ENCODE measurements at places on chromosomes 7 and 10. TPM values are rescaled to one million over a fixed set of nuclear protein-coding genes. Genes with fewer than 3 reads are reported as not detected.

The CTAGE8 gene
- 0.80 TPM for total RNA-seq

The RBM48 gene
- 17.3 TPM for total RNA-seq

DNA sequence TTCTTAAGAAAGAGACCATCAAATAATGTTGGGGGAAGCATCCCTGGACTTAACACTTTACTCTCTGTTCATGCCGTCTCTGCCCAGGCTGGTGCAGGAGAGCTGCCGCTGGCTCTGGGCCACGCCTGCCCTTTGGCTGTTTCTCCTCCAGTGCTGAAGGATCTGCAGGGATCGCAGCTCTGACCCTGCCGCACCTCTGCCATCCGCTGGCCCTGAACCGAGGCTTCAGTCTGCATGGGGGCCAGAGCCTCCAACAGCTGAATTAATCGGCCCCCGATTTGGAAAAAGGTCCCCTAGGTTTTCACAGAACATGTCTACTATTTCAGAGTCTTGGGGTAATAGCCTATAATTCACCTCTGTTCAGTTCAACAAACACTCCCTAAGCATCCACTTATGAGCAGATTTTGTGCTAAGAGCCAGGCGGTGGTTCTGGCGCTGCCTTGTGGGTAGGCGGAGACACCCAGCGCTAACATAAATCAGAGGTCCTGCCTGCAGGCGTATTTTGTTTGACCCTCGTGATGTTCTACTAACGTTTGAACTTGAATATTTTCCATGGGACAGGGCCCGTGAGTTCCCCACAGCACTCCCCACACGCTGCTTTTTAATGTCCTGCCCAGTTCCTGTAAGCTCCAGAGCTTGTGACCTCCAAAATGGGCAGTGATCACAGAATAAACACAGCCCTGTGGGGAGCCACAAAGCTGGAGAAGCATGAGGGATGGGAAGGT is 99.0 kb downstream of the DYNC2I1 start:
- no peak for DNase-seq

DNA sequence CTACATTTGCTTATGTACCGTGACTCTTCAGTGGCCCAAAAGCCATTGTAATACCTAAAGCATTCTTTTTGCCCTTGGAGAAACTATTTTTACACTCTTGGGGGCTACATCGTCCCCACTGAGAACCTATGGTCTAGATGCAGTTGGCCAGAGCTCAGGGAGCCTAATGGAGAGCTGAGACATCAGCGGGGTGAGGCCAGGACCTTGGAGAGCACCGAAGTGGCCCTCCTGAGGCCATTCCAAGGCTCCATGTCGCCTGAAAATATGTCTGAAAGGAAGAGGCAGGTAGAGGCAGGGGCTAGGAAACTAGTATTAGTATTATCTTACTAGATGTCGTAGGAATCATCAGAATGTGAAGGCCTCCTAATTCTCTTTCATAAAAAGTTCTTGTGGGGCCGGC is 4.9 kb downstream of the PKD2L1 start:
- peak; percentile 59 for DNase-seq

GRCh38 chr7:6403907-6404306 is 43.8 kb downstream of the DAGLB start:
- DNase-seq, result no peak

- no peak for DNase-seq
Measured at GRCh38 chr7:40498924-40499510, 364.2 kb downstream of the SUGCT start.

DNA sequence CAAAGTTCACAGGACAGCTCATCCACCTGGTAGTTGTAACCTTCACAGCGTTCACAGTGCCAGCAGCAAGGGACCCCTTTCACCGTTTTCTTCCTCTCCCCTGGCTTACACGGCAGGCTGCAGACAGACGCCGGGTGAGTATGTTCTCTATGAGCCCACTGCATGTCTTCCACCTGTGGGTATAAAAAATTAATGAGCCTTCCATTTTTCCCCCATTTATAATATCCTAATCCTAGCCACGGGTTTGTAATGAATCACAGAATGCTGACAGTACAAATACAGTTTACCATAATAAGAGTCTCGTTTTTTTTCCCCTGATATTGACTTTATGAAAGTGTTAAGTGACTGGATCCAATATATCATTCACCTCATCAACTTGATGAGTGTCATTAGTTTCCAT is 719.0 kb downstream of the GRM8 start:
- DNase-seq, result no peak

DNA sequence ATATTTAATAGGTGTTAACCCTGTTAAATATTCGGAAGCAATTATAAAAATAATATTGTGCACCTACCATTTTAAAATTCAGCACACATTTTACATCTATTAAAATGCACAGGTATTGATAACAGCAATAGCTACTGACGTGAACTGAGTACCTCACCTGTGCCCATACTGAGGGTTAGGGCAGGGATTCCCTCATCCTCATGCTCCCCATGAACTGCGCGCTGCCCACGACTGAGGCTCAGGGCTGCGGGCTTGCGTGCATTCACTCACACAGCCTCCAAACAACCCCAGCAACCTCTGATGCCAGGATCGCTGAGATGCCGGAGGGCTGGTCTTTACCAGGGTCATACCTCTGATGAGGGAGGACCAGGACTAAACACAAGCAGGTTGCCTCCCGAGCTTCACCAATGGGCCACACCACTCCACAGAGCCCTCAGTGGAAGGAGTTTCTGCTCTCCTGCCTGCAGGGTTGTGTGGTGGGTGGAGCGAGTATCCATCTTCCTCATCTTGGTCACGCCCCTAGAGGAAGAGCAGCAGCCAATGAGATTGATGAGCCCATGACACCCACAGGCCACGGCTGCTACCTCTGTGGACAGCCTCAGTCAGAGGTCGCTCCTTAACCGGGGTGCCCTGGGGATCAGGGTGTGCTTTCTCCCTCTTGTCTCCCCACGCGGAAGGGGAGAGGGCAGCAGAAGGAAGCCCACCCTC is 478.3 kb downstream of the TNS3 start:
- DNase-seq, result no peak

DNA sequence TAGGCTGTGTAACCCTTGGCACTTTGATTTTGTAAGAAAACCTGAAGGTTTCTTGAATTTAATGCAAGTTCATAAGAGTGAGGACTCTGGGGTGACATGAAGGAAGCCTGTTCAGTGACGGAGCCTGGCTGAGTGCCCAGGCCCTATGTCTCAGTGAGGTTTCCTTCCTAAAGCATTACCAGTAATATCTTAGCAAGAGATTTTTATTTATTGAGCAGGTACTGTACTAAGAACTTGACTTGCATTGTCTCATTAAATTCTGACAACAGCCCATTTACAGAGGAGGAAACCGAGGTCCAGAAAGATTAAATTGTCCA is 197.2 kb downstream of the HECW1 start:
- no peak for DNase-seq

GRCh38 chr10:71025535-71025934 is 137.2 kb upstream of the PCBD1 start:
- DNase-seq, result no peak

DNA sequence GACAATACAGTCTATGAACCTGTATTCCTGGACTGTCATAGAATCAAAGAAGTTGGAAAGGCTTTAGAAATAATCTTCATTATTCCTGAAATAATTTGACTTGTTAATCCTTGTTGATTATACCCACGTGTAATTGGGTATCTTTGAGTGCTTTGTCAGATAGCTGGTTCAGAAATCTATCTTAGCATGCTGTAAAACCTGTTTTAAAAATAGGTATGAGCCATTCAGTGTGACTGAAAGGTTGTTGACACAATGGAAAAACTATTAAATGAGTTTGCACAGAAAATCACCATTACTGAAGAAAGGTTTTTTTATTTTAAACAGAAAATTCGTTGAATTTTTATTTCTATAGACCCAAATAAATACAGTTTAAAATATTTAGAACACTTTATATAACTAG is 38.7 kb downstream of the PHTF2 start:
- no peak for DNase-seq

- DNase-seq, result no peak
Measured at GRCh38 chr7:71972534-71972933, 439.6 kb downstream of the CALN1 start.

- no peak for DNase-seq
Measured at GRCh38 chr10:120969219-120969645, 118.1 kb downstream of the WDR11 start.

DNA sequence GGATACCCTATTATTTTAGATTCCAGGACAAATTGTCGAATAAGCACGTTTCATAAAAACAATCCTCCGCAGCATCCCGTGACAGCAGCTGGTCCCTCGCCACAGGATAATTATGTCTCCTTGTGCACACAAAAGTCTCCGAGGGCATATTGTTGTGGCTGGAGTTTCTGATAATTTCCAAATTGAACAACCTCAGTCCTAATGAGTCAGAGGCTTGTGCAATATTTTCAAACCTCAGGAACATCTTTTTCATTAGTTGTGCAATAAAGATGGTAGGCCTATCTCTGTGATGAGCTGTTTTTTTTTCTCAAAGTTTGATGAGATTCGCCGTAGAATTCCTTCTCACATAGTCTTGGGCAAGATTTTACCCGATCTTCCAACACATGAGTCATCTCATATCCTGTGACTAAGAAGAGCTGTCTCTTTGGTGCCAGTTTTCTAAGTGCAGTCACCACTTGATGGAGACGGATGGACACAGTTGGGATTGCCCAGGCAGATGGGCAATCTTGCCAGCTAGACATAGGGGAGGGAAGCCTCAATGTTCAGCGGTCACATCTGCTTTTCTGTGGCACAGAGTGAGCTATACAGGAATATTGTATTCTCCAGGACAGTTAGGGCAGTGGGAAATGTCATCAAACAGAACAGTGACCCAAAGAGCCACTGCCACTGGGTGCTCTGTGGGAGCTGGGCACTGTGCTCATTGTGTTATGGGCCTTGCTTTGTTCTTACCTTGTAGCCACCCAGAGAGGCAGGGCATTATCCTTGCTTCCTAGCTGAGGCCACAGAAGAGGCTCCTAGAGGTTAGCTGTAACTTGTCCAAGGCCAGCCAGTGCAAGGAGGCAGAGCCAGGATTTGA is 7.8 kb downstream of the HTRA1 start:
- DNase-seq, result no peak

Data from endothelial cell (in vitro differentiated cells).